Omental fat pad (tissue), 4 donors: ENCODE measurements at places on chromosomes 7 and 10.

- no peak for DNase-seq
These were observed 25.7 kb upstream of the ENTPD1 start for GRCh38 chr10:95730233-95730632.

DNA sequence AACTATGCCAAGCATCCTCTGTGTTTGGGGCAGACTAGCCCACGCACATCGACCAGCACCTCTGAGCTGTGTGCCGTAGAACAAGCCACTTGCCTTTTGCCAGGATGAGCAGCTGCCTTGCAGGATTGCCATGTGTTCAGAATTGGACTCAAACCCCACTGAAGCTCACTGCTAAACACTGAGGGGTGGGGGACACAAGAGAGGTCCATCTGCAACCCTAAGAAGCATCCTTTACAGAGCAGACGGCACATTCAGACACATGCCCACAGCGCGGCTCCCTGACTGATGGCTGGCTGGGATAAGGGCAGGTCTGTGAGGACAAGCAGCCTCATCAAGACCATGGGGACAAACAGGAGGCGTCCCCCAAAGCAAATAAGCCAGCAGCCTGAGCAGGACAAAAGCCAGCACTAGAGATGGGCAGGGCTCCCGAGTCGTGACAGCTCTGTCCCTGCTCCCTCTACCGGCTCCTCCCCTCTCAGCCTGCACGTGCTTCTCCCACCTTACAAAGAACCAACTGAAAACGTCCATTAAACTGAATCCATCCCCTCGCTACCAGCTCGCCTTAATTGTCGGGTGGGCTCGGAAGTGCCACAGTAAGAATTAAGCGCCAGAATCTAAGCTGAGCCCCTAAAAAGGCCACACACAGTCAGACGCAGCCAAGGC is 114.2 kb downstream of the PRKAG2 start:
- no peak for DNase-seq

GRCh38 chr10:73076360-73077183 is 20.1 kb downstream of the P4HA1 start:
- no peak for DNase-seq

DNA sequence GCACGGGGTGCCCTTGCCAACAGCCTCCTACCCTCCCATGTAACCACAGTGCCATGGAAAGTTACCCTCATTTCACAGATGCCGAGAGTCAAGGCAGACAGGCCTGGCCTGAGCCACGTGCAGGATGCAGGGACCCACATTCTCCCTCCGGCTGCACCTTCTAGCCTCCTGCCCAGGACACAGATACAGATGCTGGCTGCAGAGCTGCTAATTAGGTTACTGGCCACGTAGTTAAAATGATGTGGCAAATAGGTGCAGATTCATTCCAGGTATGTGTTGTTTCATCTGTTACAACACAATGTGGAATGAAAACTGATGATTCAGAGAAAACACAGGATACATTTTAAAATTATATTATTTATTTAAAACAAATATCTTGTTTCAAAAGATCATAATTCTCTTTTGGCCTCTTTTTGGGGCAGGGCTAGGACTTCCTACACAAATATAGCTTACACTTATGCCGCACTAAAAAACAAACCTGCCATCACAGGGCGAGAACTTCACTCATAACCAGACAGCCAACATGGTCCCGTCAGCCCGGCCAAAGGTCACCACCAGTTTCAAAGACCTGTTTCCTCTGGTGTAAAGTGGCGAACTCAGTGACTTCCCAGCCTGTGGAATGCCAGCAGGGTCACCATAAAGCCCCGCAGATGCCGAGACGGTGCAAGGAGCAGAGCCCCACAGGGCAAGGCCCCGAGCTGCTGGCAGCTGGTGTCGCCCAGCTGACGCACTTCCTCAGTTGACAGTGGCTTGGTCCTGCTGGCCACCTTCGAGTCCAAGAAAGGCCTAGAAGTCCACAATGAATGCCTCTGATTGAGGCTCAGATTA is 83.5 kb downstream of the TNS3 start:
- no peak for DNase-seq

- no peak for DNase-seq
These were observed 959 bp downstream of the DCLRE1C start for GRCh38 chr10:14952851-14953423.

DNA sequence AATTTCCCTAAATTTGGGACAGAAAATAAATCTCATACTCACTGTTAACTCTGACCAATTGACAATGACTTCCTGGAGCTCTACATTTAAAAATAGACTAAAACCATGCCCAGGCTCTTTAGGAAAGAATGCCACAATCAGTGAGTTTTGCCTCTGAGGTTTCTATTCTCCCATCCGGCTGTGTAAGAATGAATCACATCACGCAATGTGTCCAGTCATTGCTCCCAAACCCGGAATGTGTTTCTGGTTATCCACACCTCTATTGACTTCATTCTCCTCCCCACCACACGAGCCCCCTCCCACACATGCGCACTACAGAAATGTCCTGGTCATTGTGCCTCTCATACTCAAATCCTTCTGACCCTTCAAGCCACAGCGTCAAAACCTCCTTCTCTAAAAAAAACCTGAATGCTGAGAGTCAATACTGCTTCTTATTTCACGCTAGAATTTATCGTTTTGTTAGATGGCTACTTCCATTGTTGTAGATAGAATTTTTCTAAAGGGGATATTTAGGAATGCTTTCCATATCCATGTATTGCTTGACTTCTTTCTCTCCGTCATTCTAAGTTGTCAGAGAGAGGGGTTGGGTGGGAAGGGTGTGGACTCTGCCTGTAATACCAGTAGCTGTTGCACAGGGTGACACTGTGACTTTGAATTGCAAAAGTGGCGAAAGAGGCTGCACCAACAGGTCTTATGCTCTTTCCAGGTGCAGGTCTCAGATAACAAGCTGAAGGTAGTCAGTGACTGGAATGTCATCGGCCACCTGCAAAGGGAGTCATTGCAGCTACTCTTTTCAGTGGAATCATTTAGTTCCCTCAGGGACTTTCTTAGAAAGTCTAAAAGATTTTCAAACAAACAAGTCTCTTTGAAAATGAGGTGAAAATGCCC is 356.6 kb downstream of the PAXIP1 start:
- DNase-seq: no peak

- no peak for DNase-seq
These were observed 571.9 kb upstream of the PHF14 start for GRCh38 chr7:10401793-10402192.

DNA sequence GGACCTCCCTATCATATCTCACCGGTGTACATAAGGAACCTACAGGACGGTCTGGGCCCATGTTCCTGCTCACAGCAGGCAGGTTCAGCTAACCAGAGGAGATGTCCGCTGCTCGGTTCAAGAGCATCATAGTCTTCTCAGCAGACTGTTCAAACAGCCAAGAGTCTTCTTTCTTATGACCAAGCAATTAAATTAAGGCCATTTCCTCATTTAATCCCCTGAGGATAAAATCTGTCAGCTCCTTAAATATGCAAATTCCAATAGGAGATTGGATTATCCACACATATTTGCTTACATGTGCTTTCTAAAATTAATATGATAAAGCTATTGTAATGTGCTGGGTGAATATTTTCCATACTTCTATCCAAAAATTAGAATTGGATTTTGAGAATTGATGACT is 59.7 kb downstream of the LMBR1 start:
- no peak for DNase-seq

- DNase-seq: no peak
These were observed 568.6 kb downstream of the KCNMA1 start for GRCh38 chr10:77068969-77069368.

DNA sequence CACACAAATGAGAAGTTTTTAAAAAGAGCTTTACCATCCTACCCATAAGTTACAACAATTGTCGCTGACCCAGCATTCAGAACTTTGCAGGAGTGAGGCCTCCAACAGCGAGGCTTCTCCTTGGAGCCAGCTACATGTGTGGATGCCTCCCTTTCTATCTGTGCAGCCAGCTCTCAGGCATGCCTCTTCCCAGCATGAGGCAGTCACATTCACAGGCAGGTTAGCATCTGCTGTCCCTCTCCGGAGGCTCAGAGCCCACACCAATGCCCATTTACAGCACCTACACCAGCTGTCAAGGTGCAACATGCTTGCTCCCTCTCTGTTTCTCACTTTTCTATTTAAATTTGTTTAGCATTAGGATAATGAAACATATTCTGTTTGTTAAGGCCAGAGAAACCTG is 278.7 kb upstream of the PODXL start:
- no peak for DNase-seq

DNA sequence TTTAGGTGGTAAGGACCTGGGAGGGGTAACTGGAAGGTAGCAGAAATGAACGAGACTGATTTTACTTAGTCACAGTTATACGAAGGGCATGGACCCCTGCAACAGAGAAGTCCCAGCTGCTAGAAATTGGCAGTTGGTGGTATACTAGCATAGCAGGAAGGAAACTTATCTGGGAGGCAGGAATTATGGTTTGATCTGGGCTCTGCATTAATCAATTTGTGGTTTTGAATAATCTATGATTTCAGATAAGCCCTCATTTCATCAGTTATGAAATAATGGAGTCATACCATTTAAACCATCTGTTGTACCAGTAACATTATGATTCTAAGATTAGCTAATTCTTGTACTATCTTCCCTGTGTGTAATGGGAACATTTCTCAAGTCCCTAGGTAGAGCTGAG is 54.0 kb upstream of the TMEM229A start:
- DNase-seq: no peak

DNA sequence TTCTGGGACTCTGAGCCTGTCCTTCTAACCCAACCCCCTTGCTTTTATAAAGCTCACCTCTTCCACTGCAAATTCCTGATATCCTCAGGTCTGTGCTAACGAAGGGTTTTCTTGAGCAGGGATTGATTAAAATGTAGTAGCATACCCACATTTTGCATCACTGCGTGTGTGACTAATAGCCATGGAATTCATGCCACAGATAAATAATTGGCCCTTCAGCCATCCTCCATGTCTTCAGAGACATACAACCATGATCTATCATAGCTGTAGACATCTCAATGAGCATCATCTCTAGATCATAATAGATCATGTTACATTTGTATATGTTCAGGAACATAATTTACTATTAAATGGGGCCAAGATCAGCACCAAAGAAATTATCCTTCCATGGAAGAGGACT is 990.3 kb downstream of the KCNMA1 start:
- no peak for DNase-seq

GRCh38 chr10:26739071-26739631 is 41.6 kb downstream of the PDSS1 start:
- DNase-seq: no peak

- no peak for DNase-seq
These were observed 97.6 kb upstream of the PDE1C start for GRCh38 chr7:32167815-32168214.

GRCh38 chr10:7444551-7445121 is 33.8 kb upstream of the SFMBT2 start:
- no peak for DNase-seq

GRCh38 chr10:78028438-78029268 is 662 bp downstream of the POLR3A start:
- DNase-seq: no peak

DNA sequence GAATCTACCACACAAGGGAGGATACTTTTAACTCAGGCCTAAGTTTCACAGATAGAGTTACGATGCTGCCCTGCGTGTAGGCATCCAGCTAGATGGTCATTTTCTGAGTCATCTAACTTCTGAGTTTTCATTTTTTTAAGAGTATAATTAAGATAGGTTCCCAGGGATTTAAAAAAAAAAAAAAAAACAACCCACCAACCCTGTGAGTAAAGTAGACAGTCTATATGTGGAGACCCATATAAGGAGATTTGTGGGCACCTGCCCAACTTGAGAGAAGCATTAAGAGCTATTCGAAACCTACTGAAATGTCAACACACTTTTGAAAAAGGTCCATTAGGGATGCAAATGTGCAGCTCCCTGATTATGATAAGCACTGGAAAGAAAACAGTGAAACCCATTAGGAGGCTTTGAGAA is 257.3 kb downstream of the TRIL start:
- DNase-seq: no peak

- DNase-seq: no peak
These were observed 108.0 kb downstream of the TWIST1 start for GRCh38 chr7:19009241-19009935.

GRCh38 chr10:98344589-98345038 is 70.4 kb downstream of the PYROXD2 start:
- no peak for DNase-seq

DNA sequence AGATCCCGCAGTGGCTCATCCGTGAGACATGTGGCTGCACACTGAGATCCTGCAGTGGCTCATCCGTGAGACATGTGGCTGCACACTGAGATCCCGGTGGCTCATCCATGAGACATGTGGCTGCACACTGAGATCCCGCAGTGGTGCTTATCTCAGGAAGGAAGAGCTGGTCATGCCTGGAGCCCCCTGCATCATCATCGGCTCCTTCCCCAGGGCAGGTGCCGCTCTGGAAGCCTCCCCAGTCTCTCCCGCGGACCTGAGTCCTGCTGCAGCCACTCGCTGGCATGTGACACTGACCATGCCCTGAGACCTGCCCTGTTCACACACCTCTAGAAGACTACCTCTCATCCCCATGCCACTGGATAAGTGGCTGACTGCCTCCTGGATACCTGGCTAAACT is 181.3 kb downstream of the PTPRN2 start:
- no peak for DNase-seq

DNA sequence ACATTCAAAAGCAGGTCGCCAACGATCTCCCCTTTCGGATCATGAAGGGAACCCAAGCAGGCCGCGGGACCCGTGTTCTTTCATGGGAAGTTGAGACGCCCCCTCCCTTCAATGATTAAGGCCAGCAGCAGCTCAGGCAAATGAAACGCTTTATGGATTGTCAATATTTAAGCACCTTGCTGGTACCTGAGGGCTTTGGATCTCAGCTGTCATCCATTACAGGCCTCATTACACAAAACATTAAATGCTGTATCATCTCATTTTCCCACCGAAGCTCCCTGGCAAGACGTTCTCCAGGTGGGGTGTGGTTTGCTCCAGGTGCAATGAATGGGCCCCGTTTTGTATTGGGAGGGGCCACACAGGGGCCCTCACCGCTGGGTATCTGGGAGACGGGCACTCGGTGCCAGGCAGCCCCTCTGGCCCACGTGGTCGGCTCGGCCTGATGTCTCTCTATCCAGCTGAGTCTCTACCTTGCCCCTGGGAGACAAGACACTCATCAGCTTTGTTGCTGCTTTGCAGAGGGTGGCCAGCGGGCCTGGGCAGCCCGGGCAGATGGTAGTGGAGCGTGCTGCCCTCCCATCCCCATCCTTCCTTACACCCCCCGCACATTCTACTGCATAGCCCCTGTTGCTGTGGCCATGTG is 456.1 kb upstream of the FOXK1 start:
- no peak for DNase-seq

GRCh38 chr7:150971242-150972022 is 6.7 kb downstream of the KCNH2 start:
- no peak for DNase-seq

- no peak for DNase-seq
These were observed 9.8 kb downstream of the VSIR start for GRCh38 chr10:71763352-71764127.
